CD4-positive, alpha-beta memory T cell (primary cell): ENCODE measurements at places on chromosomes 3 and 15.

- no peak for DNase-seq
These were observed 17.3 kb upstream of the NCK1 start for GRCh38 chr3:136844724-136845123.

- no peak for DNase-seq
These were observed 149.3 kb upstream of the SLC2A2 start for GRCh38 chr3:171175741-171176234.

GRCh38 chr15:75723171-75723846 lies 10.7 kb upstream of the CSPG4 start:
- DNase-seq = no peak

DNA sequence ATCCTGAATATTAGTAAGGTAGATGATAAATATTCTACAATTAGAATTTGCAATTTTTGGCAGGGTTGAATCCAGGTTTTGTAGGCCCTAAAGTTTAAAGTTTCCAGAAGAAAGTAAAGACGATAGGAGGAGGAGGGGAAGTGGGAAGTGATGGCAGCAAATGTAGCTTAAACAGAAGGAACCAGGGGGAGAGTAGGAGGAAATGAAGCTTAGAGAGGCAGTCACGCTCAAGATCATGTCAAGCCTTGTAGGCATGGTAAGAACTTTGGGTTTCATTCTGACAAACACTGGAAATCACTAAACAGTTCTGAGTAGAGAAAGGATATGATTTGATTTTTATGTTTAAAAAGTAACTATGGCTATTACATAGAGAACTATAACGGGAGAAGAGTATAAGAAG lies 63.9 kb downstream of the NR2E3 start:
- no peak for DNase-seq

- DNase-seq = no peak
These were observed 21.9 kb upstream of the SSR3 start for GRCh38 chr3:156576651-156577348.

DNA sequence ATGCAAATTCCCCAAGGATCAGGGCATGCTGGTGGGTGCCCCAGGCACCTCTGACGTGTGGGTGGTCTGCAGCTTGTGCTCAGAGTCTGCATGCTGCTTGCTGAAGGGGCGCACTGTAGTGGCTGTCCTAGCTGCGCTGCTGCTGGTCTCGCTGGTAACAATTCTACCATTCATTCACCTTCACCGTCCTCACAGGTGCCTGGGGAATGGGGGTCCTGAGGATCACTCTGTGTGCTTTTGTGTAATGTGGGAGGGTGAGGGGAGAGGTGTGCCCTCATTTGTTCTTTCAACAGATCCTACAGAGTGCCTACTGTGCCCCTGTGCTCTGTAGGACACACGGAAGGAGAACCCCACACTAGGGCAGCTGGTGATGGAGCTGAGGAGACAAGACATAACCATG lies 2.1 kb upstream of the ITGA11 start:
- no peak for DNase-seq

GRCh38 chr3:113271594-113272384 lies 60.4 kb downstream of the BOC start:
- no peak for DNase-seq

DNA sequence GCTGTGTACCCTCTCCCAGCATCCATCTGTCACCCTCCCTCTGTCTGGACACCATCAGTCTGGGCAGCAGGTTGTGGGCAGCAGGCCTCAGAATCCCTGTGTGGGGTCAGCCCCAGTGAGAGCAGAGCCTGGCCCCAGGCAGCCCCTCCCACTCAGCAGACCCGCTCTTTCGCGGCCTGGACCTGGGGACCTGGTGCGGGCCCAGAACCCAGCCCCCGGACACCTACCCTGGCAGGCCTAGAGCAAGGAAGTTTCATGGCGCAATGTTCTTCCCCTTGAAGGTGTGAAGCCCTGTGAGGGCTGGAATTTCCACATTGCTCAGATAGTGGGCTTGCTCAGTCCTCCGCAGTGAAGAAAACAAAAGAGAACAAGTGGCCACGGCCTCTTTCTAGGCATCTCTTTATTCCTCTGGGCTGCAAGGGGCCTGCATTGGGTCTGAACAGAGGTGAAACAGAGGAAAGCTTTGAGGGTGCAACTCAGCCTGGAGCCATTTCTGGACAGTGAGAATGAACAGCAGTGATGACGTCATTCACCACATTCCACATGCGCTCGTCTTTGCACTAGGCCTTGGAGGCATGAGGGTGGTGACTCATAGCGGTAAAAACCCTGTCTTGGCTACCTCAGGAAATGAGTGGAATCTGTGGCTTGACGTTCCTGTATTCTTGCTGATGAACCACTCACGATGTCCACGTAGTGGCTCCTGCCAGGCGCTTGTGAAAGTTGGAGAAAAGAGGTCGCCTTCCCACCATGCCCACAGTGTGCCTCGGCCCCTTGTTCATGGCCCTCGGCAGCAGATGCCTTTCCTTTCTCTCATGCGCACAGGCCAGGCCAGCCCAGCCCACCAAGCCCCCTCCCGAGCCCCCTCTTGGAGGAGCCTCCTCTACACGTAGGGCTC lies 66.1 kb downstream of the SLC30A4 start:
- DNase-seq = peak; percentile 75

DNA sequence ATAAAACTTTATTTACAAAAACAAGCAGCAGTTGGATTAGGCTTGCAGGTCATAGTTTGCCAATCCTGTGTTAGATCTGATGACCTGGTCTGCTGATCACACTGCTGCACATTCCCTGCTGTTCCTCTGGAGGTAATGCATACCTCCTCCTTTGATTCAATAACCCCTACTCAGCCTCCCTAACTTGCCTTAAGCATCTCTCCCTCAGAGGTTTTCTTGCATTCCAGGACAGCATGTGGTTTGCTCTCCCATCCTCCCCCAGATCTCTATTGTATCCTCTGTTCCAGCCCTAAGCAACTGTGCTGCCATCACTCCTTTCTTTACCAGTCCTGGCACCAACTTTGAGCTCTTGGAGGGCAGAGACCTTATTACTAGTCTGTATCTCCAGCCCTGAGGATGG lies 63.4 kb downstream of the CACNA2D3 start:
- no peak for DNase-seq

DNA sequence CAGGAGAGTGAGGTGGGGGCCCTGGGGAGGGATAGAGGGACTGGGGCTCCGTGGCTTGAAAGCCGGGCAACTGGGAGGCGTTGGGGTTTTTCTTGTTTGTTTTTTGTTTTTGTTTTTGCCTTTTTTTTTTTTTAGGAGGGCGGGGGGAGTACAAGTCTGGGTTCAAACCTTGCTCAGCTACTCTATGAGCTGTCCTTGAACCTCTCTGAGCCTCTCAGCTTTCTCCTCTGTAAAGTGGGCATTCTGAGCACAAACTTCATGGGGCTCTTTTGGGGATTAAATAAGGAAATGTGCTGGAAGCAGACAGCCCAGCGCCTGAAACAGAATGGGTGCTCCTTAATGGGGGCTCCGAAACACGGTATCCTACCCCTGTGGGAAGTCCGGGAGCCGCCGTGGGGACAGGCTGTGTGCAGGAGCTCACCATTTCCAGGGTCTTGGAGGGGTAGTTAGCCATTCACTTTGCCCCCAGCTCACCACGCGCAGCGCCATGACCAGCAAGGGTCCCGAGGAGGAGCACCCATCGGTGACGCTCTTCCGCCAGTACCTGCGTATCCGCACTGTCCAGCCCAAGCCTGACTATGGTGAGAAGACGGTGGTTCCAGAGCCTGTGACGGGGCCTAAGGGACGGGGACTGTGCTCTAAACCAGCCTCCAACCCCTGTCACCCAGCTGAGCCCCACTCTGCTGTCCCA lies 388 bp downstream of the ACY1 start:
- DNase-seq = no peak

DNA sequence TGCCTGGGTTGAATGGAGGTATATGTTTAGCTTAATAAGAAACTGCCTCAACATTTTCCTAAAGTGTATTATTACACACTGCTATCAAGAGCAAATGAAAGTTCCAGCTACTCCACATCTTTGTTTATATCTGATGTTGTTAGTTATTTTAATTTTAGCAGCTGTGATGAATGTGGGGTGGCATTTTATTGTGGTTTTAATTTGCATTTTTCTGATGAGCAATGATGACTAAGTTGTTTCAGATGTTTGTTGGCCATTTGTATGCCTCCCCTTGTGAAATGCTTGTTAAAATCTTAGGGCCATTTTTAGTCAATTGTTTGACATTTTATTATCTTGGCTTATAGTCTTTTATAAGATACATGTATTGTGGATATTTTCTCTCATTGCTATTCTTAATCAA lies 260.4 kb upstream of the SLCO3A1 start:
- no peak for DNase-seq

- no peak for DNase-seq
These were observed 40.3 kb upstream of the PARL start for GRCh38 chr3:183924956-183925355.

DNA sequence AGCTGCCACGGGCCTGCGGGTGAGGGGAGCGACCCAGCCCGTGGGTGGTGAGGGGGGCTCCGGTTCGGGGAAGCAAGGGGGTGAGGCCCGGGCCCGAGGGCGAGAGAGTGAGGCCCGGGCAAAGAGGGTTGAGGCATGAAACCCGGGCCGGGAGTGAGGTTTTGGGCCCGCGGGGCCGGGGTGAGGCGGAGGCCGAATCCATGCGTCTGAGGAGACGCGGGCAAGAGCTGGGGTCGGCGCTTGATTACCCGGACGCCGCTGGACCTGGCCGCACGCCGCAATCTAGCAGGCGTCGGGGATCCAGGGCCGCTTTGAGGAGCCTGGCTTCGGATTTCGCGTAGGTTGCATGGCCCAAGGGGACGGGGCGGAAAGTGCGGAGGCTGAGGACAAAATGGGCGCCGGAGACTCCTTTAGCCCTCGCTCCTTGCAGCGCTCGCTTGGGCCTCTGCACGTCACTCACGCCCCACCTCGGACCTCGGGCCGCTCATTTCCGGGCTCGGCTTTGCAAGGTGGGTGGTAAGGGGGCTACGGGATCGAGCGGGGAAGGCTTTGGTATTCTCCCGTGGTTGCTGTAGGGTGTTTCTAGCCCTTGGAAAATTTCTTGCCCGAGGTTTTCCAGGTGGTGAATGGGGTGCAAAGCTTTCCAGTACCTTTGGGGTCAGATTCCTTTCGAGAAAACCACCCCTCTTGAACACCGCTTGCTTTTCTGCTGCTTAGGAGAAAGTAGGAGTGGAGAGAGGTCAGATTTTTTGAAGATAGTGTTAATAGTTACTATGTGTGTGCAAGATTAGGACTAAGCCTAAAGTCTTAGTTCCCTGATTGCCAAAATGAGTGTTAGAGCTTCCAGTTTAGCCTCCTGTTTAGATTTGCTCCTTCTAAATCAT lies 827 bp downstream of the SLC25A36 start:
- peak; percentile 40 for DNase-seq

GRCh38 chr15:52678468-52679231 lies 538 bp downstream of the ATOSA start:
- peak; percentile 66 for DNase-seq

DNA sequence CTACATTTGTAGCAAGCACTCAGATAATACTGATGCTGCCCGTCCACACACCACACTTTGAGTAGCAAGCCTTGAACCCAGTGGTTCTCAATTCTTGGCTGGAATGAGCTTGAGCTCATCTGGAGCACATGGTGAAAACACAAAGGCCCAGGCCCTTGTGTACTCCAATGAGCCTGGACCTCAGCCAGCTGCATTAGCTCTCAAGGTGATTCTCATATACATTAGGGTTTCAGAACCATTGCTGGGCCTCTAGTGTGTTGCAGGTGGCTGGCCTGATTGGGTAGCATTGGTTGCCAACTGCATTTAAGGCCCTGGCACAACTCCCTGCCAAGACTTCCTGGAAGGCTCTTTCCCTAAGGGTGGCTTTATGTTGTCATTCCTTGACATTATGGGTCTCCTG lies 23.4 kb upstream of the ZFAND6 start:
- no peak for DNase-seq

GRCh38 chr15:51731549-51732267 lies 5.7 kb downstream of the LYSMD2 start:
- peak; percentile 60 for DNase-seq

DNA sequence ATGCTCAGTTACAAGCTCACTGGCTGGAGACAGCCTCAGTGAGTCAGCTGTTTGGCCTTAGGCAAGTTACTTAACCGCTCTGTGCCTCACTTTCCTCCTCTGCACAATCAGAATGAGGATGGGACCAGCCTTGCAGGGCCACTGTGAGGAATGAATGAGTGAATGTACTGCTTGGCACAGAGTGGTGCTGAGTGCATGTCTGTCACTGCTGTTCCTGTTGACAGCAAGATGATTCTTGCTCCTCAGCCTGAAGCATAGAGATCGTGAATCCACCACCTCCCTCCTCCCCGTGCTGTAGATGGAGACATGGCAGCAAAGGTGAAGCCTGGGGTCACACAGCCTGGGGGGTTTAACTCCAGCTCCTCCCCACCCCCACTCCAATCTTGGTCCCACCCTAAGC lies 14.6 kb upstream of the GRIP2 start:
- DNase-seq = no peak

DNA sequence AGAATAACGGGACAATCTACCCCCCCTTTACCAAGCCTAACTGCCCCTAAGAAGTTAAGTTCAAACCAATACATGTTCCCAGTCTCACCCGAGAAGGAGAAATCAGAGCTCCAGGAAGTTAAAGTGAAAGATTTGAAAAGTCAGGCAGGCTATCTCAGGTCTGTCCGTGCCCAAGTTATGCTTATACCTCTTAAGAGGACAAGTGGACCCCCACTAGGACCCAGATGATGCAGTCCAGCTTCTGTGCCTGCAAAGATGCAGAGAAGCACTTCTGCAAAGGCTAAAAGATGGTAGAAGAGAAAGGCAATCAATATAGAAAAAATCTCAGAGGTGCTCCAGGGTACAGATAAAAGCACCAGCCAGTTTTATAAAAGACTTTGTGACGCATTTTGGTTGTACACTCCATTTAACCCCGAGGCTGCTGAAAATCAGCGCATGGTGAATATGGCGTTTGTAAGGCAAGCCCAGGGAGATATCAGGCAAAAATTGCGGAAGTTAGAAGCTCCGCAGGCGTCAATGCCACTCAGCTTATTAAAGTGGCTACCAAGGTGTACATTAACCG lies 9.8 kb upstream of the SLC9C1 start:
- DNase-seq = peak; percentile 21

GRCh38 chr15:69414701-69415167 lies 585 bp downstream of the KIF23 start:
- peak; percentile 8 for DNase-seq

GRCh38 chr3:180068023-180068422 lies 31.3 kb upstream of the PEX5L start:
- no peak for DNase-seq

DNA sequence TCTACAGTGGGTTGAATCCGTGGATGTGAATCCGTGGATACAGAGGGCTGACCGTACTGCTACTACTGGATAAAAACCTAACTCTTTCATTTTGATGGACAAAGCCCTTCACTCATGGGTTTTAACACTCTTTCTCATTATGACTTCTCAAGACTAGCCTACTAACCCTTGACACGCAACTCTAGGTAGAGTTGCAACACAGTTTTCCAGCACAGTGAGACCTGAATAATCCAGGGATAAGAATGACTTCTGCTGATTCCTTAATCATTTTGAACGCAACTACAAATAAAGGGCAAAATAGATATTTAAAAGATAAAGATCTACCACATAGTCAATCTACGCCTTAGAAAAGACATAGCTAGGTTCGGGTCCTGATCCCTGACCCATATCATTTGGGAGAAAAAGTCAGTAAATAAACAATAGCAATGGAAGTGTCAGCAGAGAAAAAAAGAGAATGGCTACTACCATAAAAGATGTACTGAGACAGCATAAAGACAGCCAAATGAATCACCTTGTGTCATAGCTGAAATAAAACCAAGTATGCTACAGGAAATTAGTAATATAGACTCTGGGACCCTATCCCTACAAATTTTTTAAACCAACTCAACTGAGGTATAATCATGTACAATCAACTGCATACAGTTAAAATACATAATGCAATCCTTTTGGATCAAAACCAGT lies 87.6 kb downstream of the DPH6 start:
- no peak for DNase-seq
